ENCODE measurements at places on chromosomes 5 and 9.
A peak's percentile ranks its signal among the peaks of the same experiment; 100 is the strongest.

DNA sequence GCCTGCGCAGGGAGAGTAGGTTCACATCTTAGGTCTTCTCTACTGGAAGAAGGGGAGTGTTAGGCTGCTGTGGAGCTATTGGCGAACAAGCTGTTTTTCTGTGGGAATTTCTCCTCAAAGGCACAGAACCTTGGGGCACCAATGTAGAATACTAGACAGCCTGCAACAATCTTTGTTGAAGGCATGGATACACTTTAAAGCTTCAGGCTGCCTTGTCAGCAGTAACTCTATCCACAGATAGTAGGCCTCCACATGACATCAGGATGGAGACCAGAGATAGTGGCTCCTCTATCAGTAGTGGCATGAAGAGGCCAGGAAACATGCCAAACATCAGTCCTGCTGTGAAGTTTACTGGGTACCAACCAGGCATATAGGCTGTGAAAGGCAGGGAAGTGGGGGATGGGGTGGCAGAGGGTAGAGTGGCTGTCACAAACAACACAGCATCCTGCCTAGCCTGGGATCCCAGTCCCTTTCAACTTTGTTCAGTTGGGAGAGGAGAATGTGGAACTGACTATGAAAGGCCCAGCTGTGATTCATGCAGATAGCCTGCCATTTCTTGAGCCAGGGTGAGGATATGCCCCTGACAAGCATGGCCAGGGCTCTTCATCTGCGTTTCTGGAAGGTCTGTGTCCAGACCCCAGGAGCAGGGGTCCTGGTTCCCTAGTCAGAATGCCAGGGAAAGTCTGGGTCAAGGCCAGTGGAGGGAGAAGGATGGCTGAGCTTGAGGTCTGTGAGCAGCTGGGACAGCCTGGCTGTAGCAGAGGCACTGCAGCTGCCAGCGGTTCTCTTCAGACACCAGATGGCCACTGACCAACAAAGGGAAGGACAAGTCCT, 1.0 kb upstream of the HK3 start:
- peak; percentile 11 for DNase-seq

GRCh38 chr9:123353041-123353440, 3.0 kb upstream of the CRB2 start:
- no peak for DNase-seq

DNA sequence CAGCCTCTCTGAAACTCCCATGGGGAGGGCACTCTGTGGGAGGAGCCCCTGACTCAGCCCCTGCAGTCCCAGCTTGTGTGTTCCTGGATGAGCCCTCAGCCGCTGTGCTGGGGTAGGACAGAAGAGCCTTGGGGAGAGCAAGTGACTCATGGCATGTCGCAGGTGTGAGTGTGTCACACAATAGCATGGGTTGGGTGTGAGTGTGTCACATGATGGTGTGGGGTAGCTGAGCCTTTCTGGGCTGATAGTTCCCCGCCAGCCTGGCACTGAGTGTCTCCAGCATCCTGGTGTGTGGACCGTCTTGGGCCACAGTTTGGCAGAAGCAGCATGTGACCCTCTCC, 83.4 kb downstream of the PHF2 start:
- peak; percentile 2 for DNase-seq

DNA sequence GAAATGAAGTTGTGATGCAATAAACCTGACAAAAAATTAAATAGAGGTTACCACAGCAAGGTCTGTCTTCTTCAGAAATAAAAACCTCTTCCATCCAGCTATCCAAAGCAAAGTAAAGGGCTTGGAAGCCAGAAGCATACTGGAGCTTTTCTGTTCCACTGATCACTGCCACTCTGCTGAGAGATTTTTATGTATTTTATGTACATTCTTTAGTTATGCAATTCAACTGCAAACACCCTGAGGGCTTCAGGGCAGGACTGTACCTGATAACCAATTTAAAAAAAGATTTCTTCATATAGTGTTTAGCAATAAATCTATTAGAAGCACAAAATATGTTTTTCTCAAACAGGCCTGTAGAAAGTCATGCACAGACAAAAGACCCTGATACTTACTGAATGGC, 326.9 kb upstream of the PUM3 start:
- DNase-seq, result no peak

GRCh38 chr5:149839761-149840160, 104.8 kb downstream of the PDE6A start:
- no peak for DNase-seq

- DNase-seq, result no peak
Measured at GRCh38 chr5:110094548-110094947, 404.8 kb downstream of the MAN2A1 start.

DNA sequence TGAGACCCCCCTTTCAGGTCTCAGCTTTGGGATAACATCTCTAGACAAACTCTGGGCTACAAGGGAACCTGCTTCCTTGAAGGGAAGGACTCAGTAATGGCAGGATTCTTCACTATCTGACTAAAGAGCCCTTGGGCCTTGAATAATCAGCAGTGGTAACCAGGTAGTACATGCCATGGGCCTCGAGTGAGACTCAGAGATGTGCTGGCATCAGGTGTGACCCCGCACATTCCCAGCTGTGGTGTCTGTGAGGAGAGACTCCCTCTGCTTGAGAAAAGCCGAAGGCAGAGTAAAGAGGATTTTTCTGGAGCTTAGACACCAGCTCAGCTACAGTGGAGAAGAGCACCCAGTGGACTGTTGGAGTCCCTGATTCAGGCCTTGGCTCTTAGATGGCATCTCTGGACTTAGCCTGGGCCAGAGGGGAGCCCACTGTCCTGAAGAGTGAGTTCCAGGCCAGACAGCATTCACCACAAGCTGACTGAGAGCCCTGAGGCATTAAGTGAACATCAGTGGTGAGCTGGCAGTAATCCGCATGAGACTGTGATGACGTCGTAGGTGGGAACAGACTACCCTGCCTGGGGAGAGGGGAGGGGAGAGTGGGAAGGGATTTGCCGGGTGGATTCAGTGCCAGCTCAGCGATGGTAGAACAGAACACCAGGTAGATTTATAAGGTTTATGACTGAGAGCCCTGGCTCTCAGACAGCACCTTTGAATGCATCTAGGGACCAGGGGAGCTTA, 5.3 kb upstream of the ZNF782 start:
- no peak for DNase-seq

DNA sequence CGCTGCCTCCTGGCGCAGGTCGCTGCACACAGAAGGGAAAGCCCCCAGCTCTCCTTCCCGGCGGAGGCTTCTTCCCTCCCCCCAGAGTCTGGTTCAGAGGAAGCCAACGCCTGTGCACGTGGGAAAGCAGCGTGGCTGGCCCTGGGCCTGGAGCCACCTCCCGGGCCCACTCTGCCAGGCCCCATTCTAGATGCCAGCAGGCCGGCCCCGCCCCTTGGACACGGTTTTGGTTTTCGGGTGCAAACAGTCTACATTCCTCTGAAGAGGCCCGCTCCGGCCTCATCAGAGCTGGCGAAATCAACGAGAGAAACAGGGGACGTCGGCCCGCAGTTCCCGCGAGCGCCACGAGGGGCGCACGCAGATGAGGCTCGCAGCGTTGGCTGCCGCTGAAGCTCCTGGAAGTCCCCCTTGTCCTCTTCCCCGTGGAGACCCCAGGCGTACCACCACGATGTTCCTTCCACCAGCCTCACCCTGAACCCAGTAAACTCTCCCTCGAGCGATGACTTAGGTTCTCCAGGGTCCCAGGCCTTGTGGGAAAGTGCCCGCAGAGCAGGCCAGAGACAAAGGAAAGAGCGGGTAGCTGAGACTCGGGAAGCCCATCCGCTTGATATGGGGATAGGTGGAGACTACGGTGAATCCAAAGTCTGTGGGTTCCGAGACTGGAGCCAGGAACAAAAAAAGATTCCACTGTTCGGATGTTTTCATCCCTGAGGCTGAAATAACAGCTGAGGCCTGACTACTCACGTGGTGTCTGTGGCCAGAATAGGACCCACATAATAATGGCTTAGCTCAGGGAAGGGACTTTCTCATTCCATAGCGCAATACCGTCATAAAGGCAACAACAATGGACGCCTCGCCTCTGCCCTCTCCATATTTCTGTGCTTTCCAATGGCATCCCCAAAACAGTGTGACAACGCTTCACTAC, 64.2 kb downstream of the KLF4 start:
- peak; percentile 27 for DNase-seq

DNA sequence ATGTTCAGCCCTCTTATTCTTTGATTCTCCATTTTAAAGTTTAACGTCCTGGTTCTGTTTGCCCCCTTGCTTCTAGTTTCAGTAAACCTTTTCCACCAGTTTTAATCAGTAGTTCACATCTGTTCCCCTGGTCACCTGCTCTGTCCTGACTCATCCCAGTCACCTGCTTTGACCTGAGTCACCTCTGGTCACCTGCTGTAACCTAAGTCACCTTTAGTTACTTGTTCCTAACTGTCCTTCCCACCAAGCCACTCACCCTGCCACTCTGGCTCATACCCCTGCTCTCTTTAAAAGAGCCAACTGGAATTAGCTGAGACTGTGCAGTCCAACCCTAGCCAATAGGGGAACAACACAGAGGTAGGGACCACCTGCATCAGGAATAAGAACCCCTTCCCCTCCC, 43.0 kb downstream of the SEMA6A start:
- no peak for DNase-seq
